Small intestine (tissue), 16 donors: ENCODE measurements at places on chromosomes 11 and 22. TPM values are rescaled to one million over a fixed set of nuclear protein-coding genes. Genes with fewer than 3 reads are reported as not detected.

SLC37A2 gene
- polyA plus RNA-seq = 19.8 TPM

SLN gene
- polyA plus RNA-seq = 6.2 TPM

PKNOX2 gene
- not detected for polyA plus RNA-seq

MYO18B gene
- 0.45 TPM for polyA plus RNA-seq

KRTAP5-1 gene
- not detected for polyA plus RNA-seq

MS4A6E gene
- polyA plus RNA-seq = not detected

- DNase-seq = peak; percentile 23
These were observed 386.6 kb upstream of the NARS2 start for GRCh38 chr11:78961247-78961646.

GRCh38 chr22:29782061-29782845, 15.1 kb downstream of the UQCR10 start:
- DNase-seq = peak; percentile 86

DNA sequence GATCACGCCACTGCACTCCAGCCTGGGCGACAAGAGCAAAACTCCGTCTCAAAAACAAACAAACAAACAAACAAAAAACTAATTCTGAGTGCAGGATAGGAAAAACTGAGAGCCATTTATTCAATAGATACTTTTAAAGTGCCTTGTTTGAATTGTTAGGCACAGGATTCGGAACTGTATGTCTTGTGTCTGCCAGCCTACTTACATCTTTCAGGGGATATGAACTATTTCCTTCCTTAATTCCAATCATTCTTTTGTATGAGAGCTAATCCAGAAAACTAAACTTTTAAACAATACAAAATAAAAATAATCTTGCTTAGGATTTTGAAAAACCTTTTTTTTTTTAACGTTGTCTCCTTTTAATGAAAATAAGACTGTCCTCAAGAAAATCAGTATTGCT, 12.6 kb downstream of the UVRAG start:
- no peak for DNase-seq

DNA sequence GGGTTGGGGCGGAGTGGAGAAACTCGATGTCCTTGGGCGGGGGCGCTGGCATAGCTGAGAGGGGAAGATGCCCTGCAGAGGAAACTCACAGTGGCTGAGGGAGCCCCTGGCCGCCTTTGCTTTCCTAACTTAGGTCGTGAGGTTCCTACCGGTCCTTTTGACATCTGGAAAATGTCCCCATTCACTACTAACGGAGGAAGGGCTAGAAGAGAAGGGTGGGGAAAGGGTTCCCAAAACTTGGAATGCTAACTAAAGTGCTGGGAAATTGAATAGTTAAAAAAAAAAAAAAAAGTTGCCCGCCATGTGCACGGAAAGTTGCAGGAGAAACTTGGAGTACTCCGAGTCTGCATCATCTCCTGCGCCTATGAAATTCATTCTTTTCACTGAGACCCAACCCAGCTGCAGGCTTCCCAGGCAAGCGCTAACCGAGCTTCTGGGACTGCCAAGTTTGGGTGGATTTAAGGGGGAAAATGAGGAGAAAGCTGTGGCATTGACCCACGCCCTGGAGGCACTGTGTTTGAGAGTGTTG, 796 bp downstream of the TIMP3 start:
- DNase-seq = no peak

DNA sequence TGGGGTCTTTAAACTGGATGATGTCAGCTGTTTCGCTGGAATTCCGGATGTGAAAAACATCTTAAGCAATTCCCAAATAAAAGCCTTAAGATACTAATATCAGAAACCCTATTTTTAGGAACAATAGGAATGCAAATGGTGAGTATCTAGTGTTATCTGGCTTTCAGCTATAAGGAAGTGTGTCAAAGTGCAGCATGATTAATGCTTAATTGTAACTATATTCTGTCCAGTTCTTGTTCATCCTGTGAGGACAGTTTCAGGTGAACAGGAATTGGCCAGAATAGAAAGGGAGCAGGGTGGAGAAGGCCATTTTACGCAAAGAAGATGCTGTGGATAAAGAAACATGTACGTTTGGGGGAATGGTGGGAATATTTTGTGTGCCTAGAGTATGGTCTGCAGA, 108.2 kb downstream of the RASSF10 start:
- DNase-seq = peak; percentile 52

DNA sequence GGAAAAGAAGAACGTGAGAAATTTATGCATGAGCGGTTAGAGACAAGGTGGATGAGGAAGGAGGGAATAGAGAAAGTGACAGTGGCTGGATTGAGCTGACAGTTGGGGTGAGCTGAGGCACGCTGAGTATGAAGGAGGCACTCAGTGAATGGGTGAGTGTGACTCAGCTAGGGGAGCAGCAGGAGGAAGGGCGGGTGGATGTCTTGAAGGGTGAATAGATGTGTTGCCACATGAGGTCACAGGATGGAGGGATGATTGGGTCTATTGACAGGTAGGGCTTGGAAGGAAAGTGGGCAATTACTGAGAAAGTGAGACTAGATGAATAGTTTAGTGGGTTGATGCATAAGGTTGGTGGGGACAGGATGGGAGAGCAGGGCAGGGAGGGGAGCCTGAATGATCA, 8.0 kb downstream of the IFITM10 start:
- no peak for DNase-seq

DNA sequence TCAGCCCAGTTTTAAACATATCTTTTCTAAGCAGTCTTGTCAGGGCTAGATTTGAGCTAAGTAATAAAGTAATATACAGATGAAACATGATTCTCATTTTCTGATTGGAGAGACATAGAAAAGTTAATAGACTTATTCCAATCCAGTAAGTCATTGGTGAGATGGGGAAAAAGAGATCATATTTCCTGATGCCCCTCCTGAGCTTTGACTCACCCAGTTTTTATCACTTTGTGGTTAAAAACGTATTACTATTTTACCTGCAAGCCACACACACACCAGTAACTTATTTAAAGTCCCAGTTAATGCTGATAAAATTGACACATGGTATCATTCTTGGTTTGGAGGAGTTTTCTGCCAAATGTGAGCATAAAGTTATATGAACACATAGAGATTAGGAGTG, 306.8 kb downstream of the CADM1 start:
- DNase-seq = no peak

DNA sequence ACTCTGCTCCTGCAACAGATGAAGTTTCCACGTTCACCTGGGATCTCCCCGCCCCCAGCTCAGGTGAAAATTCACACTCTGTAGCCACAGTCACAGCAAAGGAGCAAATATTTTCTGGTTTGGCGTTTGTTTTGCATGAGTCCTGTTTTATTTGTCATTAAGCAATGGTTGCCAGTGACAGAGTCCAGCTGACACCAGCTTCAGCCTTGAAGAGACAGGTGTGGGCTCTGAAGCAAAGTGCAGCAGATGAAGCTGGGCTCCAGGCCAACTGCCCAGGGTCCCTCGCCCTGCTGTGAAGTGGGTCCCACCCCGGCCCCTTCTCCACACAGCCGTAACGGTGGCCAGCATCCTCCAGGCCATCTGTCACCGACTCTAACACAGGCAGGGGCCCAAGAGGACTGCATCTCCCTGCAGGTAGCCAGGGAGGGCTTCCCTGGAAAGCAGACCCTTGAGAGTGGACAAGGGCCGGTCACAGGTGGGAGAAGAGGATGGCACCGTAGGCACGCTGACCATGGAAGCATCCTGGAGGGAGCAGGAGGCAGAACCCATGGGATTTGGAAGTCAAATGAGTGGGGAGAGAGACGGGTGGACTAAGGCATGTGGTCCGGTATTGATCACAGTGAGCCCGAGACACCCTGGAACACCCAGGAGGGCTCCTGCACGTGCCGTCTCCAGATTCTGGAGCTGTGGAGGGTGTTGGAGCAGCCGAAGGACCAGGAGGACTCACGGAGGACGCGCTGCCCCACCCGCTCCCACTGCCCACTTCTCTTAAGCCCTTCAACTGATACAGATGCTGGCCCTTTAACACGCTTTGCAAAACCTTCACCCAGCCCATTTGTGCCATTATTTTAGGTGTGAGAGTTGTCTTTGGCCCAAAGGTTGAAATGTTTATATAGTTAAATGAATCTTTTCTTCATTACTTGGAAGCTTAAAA, 294.5 kb downstream of the BRD1 start:
- no peak for DNase-seq

- DNase-seq = peak; percentile 26
These were observed 27.4 kb upstream of the SYT8 start for GRCh38 chr11:1807264-1807995.

- DNase-seq = no peak
These were observed 45.3 kb upstream of the RTL6 start for GRCh38 chr22:44543362-44543761.

DNA sequence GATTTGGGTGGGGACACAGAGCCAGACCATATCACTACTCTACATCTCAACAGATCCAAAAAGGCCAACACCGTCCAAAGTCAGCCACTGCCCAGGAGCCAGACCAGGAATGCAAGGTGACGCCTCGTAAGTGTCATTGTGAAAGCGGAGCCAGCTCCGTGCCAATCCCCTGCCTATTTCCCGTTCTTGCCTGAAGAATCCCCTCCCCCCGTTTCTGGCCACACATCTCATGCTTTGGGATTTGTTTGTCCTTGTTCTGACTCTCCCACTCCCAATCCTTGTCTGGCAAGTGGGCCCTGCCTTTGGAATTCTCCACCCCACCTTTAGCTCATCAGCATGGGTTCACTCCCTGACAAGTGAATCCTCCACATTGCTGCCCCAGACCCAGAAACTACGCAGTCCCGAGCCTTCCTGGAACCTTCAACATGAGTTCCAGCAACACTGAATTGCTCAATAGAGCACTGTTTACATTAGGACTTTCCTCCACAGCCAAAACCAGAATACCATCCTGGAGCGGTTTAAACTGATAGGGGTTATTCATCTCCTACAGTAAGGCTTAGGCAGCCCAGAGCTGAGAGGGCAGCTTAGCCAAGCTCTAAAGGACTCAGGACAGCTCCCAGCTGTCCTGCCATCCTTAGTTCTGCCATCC, 6.0 kb upstream of the SLC35C1 start:
- no peak for DNase-seq

DNA sequence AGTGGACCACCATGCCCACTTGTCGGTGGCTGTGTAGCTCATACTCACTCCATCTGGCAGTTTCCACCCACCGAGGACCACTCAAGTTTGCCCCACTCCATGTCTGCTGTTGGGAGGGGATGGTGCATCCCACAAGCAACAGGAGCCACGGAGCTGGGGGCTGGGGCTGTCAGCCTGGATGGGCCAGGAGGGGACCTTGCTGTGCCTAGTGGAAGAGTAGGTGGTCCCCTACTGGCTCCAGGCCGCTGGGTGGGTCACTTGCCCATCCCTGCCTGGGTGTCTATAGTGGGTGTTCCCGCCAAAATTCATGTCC, 57.0 kb downstream of the SMIM38 start:
- no peak for DNase-seq

- peak; percentile 53 for DNase-seq
These were observed 82.5 kb downstream of the C22orf31 start for GRCh38 chr22:28978863-28979796.

DNA sequence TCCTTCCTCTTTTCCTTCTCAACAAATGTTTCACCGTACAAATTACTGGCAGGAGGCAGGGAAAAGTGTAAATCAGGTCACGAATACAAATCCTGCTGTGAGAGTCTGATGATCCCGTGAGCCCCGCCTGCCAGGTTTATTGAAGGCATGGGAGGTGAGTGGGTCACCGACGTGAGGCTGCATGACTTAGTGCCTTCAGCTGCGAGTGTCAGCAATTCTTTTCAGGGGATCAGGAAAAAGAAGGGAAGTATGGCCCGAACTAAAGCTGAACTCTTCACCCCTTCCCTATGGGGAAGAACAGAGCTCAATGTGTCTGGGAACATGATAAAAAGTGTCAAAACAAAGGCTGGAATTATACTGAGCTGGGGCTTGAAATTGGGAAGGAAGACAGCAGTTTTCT, 166.2 kb downstream of the OPCML start:
- DNase-seq = no peak

DNA sequence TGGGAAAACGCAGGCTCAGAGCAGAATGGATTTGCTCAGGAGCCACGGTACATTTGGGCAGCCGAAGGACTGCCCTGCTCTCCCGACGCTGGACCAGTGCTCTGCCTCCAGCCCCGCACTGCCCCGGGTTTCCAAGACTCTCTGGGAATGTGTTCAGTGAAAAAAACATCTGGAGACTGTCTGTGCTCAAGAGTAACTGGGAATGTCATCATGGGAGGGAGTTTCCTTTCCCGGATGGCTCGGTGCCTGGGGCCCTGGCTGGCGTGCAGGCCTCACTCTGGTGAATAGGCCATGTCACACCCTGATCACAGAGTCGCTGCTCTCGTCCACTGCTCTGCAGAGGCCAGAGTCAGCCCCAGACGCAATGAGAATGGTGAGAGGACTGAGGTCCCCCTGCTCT, 9.8 kb upstream of the APOL6 start:
- peak; percentile 40 for DNase-seq

DNA sequence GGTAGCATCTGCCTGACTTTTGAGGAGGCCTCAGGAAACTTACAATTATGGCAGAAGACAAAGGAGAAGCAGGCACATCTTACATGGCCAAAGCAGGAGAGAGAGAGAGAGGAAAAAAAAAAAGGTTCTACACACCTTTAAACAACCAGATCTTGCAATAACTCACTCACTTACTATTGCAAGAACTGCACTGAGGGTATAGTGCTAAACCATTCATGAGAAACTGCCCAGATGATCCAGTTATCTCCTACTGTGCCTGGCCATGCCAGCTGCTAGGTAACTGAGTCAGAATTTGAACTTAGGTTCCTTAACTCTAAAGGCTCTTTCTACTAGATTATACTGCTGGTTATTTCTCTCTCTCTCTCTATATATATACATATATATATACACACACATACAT, 7.3 kb downstream of the HORMAD2 start:
- no peak for DNase-seq

DNA sequence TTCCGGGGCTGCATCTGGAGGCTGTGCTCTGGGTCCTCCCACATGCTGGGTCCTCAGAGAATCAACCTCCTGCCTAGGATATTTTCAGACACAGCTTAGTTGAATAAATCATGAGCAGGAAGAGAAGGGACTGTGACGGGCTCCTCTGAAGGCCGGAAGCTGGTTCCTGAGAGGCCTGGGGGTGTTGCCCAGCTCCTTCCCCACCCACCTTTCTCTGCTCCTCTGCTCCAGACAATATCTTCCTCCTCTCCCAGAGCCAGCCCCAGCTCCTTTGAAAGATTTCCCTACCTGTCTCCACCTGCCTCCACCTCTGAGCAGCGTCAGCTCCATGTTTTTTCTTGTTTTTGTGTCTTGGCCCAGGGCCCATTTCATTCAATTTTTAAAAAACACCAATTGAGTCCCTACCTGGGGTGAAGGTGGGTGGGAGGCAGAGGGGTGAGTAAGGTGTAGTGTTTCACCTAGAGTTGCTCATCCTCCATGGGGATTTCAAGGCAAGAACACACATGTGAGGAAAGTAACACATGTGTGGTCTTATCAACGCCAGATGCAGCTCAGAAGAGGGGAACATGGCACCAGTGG, 24.8 kb upstream of the THY1 start:
- no peak for DNase-seq

DNA sequence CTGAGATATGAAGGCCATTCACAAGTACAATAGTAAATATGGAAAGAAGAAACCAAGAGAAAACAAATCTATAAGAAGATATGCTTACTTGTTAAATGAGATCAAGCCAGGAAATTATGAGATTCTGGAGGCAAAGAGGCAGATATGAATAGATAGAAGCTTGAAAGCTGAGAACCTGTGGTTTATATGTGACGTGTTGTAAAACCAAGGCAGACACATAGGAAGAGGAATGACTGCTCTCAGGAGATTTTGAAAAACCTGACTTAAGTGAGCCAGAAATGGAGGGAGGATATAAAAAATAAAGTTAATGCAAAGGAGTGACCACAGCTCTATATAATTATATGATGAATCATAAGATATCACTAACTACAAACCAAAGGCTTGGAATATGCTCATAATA, 1160.5 kb upstream of the CNTN5 start:
- no peak for DNase-seq
